ENCODE measurements at places on chromosomes 12 and 14.

DNA sequence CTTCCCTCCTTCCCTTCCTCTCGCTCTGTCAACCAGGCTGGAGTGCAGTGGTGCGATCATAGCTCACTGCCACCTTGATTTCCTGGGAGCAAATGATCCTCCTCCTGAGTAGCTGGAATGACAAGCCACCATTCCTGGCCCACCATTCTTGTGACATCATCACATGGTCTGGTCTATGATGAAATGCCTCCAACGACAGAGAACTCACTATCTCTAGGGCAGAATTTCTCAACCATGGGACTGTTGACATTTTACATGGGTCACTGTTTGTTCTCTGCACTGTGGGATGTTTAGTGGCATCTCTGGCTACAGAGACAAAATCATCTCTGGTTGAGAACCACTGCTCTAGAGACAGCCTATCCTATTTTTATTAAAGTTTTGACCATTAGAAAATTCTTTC, 9.7 kb downstream of the VRK1 start:
- no peak for DNase-seq

DNA sequence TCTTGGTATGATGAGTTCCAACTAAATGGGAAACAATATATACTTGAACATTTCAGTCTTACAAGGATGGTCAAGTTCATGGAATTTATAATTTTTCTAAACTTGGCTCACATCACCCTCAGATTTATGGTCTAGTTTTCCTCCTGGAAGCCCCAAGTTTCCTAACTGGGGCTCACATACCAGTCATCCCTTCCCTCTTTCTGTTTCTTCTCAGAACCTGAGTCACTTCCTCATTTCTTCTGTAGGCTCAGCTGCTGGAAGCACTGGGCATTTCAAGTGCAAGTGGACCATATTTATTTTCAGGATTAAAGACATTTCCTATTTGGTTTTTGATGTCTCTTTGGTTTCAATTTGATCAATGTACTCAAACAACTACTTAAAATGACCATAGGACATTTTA, 55.4 kb downstream of the GRIP1 start:
- peak; percentile 27 for DNase-seq

DNA sequence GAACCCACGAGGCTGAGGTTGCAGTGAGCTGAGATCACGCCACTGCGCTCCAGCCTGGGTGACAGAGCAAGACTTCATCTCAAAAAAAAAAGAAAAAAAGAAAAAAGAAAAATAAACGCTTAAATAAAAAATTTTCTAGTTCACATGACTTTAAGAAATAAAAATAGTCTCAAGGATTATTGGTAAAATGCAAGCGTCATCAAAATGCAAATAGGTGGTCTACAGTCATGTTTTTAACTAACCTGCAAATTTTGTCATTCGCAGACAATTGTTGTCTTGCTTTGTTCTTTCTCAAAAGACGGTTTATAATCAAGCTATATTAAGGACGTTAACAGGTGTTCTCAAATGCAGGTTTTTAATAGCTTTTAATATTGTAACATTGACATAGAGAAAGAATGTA, 22.4 kb downstream of the TXNRD1 start:
- DNase-seq = no peak

DNA sequence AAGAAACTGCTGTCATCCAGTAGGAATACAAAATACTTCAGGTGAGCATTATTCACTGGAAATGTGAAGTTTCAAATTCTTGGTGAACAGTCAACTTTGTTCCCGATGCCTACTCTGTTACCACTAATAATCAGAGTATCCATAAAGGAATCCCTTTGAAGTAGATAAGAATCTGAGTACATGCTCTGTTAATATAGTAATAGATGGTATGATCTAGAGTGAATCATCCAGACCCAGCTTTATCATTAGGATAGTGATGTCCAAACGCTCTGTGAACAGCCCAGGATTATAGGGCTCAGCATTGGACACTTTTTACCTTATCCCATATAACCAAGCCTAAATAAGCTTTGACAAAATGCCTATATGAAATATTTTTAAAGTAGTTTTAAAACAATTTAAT, 33.3 kb downstream of the PPP2R3C start:
- DNase-seq = peak; percentile 49

DNA sequence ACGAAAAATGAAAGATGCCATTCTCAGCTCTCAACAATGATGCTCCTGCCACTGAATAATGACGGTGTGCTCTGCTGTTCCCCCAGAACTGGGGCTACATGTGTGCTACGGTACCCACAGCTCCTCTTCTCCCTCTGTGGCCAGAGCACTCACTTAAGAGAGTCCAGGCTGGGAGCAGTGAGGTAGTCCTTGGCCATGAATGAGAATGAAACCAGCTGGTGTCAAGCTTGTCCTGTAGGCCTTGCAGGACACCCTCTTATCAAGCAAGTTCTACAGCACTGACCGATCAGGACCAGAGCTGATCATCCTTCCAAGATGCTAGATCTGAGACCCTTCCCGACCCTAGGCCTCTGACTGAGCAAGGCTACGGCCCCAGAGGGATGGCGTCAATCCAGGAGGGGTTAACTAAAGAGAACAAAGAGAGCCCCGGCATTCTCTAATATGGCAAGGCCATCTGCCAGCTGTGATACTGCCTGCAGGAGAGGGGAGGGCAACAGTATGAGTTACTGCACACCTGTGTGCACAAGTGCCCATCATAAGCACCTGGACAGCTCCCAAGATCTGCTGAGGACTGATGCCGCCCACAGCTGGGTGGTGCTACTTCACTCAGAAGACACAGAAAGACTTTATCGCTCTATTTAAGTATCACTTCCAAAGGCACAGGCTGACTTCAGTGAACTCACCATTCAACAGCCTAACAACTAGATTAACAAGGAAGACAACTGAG, 30.5 kb downstream of the APPL2 start:
- no peak for DNase-seq

- no peak for DNase-seq
These were observed 67.7 kb upstream of the HIF1A start for GRCh38 chr14:61627612-61628011.

GRCh38 chr14:103084021-103084919, at the start of gene LBHD2:
Gene LBHD2, plus strand, starts transcription at chr14:103084210. Its CDS starts 1,803 bp downstream, at chr14:103086013.
- DNase-seq = peak; percentile 32

DNA sequence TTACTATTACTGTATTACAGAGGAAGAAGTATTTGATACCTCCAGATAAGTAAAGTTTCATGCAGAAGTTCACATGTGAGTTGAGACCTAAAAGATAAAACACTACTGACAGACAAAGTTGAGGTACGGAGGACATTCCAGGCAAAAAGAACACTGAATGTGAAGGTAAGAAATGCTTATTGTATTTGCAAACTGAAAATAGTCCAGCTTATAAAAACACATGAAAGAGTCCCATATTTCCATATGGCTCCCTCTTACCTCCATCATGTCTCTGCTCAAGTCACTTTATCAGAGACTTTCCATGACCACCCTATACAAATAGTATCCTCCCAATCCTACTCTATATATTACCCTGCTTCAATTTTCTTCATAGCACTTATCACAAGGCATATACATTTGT, 35.8 kb downstream of the SENP1 start:
- no peak for DNase-seq

DNA sequence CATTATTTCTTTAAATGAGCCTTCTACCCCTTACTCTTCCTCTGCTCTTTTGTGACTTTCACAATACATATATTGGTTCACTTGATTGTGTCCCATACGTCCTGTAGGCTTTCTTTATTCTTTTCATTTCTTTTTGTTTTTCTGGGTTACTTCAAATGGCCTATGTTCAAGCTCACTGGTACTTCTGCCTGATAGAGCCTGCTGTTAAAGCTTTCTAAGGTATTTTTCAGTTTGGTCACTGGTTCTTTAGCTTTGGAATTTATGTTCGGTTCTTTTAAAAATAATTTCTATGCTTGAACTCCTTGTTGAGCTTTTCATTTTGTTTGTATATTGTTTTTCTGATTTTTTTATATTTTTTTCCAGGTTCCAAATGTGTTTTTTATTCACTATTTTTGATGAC, 81.9 kb downstream of the E2F7 start:
- DNase-seq = no peak

DNA sequence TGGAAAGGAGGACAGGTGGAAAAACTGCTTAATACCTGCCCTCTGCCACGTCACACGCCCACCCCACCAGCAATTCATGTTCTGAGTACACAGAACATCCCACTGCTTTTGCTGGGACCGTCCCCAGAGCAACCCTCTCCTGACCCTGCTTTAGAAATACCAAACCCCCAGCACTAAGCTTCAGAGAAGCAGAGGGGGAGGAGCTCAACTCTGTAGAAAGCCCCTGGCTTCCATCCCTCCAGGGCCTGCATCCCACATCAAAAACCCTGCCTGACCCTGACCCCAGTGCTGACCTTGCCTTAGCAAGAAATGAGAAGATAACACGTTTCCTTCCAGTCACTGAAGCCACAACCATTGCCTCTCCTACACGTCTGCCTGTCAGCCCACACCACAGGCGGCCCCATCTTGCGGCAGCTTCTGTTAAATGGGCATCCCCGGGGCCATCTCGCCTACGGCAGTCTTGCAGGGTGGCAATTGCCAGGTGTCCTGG, 19.7 kb downstream of the VDR start:
- DNase-seq = no peak

- DNase-seq = peak; percentile 76
These were observed 685 bp upstream of the CDH24 start for GRCh38 chr14:23057757-23058653.

DNA sequence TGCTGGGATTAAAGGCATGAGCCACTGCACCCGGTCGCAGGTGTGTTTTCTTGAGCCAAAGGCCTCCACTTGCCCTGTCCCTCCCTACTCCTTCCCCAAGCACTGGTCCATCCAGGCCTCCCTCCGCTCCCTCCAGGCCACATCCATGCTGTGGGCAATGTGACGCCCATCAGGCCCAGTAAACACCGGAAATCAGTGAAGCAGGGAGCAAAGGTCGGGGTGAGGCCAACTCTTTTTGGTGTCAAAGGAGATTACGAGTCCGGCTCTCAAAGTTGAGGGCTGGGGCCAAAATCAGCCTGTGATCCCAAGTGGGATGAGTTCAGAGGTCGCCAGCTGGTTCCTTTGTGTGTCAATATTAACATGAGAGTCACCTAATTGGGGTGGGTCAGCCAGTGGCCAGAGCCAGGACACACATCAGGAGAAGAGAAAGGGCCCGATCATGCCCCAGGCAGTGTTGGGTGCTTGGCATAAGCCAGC, 195.7 kb downstream of the RBM19 start:
- DNase-seq = no peak

DNA sequence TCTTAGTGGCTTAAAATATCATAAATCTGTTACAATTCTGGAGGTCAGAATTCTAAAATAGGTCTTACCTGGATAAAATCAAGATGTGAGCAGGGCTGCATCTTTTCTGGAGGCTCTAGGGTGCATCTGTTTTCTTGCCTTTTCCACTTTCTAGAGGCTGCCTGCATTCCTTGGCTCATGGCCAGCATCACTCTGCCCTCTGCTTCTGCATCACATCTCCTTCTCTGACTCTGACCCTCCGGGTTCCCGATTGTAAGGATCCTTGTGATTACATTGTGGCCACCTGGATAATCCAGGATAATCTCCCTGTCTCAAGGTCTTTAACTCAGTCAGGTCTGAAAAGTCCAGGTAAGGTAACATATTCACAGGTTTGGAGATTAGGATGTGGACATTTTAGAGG, 11.0 kb upstream of the BMP4 start:
- DNase-seq = no peak

GRCh38 chr12:51020448-51021182, 5.6 kb downstream of the SLC11A2 start:
- no peak for DNase-seq

- peak; percentile 94 for DNase-seq
These were observed 9.8 kb downstream of the APPL2 start for GRCh38 chr12:105226219-105226618.

DNA sequence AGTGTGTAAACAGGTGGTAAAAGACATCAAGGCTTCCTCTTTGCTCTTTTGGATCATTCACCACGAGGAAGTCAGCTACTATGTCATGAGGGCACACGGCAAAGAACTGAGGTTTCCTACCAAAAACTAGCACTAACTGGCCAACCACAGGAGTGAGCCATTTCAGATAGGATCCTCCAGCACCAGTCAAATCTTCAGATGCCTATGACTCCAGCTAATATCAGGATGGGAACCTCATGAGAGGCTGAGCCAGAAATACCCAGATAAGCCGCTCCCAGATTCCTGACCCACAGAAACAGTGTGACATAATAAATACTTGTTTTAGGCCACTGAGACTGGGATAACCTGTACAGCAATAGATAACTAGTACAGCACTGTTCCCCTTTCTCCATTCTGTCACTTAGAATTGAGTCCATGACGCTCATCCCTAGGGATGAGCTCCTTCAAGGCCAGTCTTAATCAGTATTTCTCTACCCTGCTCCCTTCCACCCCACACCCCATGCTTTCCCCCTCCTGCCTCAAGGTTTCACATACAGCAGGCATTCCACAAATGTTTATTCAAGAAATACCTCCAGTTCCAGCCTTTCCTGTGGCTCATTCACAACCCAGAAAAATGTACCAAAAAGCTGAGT, 68.4 kb downstream of the PPM1H start:
- peak; percentile 91 for DNase-seq

DNA sequence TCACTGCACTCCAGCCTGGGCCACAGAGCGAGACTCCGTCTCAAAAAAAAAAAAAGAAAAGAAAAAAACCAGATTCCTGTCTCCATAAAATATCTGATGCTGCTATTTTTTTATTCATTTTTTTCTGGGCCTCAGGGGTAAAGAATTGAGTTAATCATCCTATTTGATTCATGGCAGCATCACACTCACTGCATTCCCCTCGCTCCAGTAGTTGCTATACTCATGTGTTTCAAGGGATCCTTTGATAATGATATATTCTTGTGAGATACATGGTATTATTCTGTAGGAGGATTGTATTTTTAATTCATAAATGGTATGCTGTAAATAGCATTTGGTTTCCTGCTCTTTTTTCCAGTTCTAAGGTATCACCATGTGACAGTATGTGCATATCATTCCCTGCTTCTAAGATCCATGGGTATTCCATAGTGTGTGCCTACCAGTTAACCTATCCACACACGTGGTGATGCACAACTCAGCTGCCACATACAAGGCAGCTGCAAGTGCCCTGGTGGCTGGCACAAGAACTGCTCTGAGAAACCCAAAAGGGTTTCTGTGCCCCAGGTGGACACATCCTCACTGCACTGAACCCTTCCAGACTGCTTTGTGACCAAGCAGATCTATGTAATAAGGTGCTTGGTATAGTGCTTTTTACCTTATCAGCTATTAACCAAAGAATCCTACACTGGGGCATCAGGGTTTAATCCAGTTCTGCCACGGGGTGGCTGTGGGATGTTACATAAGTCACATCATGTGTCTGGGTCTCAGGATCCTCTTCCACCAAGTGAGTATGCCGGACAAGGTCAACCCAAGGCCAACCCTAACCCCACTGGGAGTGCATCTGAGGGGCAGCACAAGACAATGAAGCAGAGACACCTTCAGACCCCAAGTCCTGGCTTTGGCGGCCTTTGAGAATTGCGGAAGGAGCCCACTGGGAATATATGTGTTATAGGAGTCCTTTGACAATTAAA, 74.6 kb downstream of the ZFP36L1 start:
- no peak for DNase-seq
